T follicular helper cell (primary cell): ENCODE measurements at places on chromosomes 5 and 9.

DNA sequence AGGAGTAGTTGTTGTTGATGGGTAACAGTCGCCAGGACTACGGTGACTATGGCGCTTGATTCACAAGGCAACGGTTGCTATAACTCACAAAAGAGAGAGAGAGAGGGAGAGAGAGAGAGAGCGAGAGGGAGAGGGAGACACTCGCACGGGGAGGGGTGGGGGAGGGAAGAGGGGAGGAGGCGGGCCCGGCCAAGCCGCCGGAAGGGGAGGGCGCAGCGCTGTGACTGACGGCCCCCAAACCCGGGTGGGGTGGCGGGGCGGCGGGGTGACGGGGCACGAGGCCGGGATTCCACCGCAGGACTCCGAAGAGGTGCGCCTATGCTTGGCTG lies at the start of gene RFX3:
RFX3 (minus strand) TSS at position 166 of the 329 bp plus-strand sequence. CDS start 130,413 bp downstream, outside the sequence.
- DNase-seq, result peak; percentile 89

- DNase-seq, result no peak
Measured at GRCh38 chr5:40399349-40399748, 280.4 kb upstream of the PTGER4 start.

DNA sequence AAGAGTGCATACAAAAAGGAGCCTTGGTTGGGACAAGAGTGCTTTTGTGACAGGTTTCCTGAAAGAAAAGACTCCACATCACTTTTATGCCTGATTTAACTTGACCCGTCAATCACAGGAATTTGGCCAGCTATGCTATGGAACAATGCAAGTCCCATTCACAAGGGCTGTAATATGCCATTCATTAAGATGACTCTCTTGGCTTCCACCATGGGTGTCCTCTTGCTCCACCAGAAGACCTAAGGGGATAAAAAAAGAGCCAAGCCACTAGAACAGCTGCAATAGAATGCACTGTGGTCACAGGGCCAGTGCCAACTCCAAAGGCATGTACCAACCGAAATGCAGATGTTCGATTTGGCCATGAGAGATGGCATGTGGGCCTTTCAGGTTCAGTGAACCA lies 480.1 kb upstream of the MPDZ start:
- no peak for DNase-seq

GRCh38 chr5:100788417-100788816 lies 114.7 kb downstream of the ST8SIA4 start:
- DNase-seq, result no peak

DNA sequence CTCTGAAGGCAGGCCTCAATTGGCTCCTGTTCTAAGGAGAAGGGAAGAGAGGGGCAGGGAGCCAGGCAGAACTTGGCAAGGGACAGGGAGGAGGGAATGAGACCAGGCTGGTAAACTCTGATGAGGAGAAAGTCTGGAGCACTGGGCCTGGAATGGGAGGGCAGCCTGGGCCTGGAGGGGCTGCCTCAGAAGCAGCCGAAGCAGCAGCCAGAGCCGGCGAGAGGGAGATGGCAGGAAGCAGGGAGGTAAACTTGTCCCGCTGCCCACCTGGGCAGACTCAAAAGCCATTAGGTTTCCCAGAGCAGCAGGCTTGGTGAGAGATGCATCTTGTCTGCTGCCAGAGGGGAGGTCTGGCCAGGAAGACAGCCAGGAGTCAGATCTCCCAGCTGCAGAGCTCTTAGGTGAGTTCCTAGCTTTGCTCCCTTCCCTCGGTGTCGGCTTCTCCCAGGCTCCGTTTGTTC lies 37.0 kb upstream of the CRB2 start:
- no peak for DNase-seq

GRCh38 chr5:98770911-98771322 lies 2.5 kb upstream of the RGMB start:
- no peak for DNase-seq
